ENCODE measurements at places on chromosomes 3 and 15.

- no peak for DNase-seq
These were observed 41.6 kb downstream of the PYDC2 start for GRCh38 chr3:191502583-191502982.

DNA sequence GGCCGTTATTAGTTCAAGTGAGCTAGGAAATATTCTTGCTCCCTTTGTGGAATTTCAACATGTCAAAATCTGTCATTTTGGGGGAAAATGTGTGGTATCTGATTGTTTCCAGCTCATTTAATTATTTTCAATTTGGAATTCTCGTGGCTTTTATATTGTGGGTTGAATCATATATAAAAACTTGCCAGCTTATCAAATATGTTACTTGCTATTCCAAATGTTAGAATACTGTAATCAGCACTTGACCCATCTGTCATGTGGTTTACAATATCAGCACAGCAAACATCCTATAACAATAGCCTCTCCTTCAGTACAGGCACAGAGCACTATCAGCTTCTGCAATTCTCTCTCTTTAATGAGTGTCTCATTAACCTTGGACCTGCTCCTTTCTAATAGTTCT is 130.2 kb upstream of the FEZF2 start:
- no peak for DNase-seq

GRCh38 chr3:184505076-184505878 is 56.3 kb upstream of the EPHB3 start:
- no peak for DNase-seq

DNA sequence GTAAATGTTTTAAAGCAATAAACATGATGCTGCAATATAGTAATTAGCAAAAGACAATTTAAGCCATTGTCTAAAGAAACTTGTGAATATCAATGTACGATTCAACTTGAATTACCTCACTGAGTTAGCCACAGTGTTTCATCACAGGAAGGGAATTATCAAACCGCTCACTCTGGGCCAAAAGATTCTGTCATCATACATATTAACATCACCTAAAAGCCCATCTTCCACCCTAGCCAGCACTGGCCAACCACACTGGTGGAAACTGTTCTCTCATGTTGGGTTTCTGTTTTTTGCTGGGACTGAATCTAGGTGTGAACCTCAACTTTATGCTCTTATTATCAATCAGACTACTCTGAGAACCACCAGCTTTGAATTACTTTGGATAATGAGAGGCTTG is 497.7 kb upstream of the THBS1 start:
- no peak for DNase-seq

- DNase-seq = no peak
These were observed 40.6 kb upstream of the POLR2M start for GRCh38 chr15:57665939-57666338.

DNA sequence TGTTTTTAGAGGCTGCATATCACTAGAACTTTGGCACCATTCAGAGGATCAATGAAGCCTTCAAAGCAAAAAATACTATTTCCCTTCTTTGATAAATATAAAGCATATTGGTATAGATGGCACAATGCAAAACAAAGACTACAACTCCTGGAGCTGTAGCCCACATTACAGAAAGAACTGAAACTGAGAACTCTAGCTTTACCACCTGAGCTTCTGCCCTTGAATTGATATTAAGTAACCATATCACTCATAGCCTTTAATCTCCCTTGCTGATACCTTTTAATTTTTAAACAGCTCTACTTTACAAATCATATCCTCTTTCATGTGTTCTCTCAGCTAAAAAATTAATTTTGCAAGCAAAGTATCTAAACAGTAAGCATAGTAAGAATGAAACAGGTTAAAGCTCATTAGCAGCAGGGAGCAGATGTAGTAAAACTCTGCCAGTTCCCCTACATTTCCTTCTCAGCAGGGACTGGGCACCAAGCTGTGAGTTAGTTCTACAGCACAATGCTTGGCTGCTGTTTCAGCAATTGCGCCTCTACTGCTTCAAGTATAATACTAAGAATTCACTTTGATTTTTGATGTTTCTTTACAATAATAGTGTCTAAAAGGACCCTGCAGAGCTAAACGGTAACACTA is 97.9 kb upstream of the NANOGP8 start:
- DNase-seq = no peak

DNA sequence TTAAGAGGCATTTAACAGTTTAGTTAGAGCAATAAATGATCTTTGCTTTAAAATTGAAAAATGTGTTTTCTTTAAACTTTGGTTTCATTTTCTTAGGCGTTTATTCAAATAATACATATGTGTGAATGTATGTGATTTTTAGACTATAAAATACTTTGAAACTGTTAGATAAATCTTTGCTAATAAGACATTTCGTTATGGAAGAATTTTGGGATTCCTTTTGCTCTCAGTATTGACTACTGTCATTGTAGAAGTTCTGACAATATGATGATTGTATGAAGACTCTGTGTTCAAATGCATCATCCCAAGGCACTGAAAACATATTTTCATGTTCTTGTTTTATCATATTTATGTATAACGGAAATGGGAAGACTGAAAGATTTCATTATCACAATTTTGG is 43.8 kb upstream of the GOLGA8A start:
- DNase-seq = no peak

GRCh38 chr15:66872405-66872804 is 170.4 kb downstream of the SMAD6 start:
- no peak for DNase-seq

DNA sequence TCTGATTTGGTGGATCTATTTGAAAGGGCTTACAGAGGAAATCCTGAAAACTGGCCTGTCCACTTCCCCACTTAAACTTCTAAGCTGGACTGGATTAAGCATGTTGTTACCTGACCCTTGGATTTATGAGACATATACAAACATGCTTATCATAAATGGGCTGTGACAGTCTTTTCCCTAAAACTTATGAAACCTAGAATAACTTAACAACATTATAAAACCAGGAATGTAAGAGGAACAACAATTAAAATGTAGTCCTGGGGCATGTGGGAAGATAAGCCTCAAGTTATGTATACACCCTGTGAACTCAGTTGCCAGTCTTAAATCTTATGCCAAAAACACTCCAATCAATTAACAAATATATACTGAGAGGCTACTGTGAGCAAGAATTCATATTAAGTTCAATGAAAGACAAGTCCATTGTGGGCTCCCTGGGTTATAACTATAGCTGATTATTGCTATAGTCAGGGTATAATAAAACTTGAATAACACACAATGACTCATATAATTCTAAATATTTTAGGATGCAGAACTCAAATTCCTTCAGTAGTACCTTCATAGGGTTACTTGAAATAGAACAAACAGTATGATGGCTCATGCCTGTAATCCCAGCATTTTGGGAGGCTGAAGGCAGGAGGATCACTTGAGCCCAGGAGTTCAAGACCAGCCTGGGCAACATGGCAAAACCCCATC is 87.2 kb upstream of the PPIB start:
- no peak for DNase-seq

- DNase-seq = no peak
These were observed 8.1 kb upstream of the SCG3 start for GRCh38 chr15:51672913-51673857.

GRCh38 chr3:39819899-39820298 is 10.5 kb downstream of the MYRIP start:
- no peak for DNase-seq

All from activated CD4-positive, alpha-beta T cell treated with anti-CD3 and anti-CD28 coated beads, Interleukin-2, amount 10 ng/mL, durations not matched to agents 7 days and 5 days (primary cell).